Stimulated activated CD8-positive, alpha-beta memory T cell treated with anti-CD3 and anti-CD28 coated beads, Interleukin-4, amount 100 ng/mL, for 24 hours (primary cell): ENCODE measurements at places on chromosomes 11 and 22.

DNA sequence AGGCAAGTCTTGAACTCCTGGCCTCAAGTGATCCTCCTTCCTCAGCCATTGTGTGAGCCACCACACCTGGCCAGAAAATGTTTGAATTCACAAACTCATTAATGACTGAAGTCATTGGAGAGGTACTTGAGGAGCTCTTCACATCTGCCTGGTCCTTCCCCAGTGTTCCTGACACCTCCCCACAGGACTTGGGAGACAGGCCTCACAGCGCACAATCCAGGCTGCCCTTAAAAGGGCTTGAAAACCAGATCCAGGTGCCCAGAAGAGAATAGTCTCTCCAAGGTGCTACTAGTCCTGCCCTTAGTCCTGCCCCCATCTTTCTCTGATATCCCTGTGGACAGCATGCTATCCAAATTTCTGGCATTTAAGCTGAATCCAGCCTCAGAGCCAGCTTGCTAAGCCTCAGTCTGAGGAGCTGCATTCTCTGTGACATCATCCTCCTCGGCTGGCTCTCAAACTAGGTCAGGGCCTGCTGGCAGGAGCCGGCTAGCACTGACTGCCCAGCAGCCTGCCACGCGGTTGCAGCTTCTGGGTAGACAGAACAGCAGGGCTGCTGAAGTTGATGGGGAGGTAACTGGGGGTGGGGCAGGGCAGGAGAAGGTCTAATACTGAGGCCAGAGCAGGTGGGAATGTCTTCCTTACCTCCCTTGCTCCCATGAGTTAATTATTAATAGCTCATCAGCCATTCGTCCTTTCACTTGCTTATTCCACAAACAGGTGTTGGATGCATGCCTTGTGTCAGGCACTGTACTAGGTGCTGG is 35.3 kb upstream of the NECTIN1 start:
- no peak for DNase-seq

GRCh38 chr11:88849368-88849767 is 216.4 kb downstream of the GRM5 start:
- no peak for DNase-seq

- no peak for DNase-seq
These were observed 10.2 kb upstream of the POU2F3 start for GRCh38 chr11:120229451-120230424.

DNA sequence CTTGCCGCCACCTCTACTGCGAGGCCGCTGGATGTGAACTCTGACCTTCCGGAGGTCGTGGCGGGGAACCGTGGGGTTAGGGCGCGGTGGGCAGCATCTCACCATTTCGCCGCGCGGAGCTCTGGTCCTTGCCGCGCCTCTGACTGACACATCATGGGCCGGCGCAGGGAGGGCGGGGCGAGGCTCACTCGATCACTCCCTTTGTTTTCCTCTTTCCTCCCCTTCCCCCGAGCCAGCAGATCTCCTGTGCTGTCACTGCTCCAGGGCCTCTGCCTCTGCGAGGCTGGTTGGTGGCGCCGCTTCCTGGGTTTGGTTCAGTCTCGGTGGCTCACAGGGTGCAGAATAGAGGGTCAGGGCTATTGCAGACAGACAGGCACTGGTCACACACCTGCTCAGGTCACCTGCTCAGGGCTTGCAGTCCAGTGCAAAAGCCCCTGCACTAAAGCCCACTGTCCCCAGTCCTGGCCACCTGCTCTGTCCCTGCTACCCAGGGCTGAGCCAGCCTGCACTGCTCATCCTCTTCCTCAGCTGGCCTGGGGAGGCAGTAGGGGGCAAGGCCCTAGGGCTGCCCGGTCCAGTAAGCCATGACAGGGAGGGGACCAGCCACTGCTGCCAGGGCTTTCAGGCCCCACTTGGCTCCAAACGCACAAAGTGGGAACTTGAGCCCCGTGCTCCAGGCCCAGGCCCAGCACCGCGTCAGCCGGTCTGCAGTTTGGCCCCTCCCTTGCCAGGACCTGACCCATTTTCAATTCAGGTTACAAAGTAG is 36.2 kb downstream of the PISD start:
- DNase-seq: no peak

DNA sequence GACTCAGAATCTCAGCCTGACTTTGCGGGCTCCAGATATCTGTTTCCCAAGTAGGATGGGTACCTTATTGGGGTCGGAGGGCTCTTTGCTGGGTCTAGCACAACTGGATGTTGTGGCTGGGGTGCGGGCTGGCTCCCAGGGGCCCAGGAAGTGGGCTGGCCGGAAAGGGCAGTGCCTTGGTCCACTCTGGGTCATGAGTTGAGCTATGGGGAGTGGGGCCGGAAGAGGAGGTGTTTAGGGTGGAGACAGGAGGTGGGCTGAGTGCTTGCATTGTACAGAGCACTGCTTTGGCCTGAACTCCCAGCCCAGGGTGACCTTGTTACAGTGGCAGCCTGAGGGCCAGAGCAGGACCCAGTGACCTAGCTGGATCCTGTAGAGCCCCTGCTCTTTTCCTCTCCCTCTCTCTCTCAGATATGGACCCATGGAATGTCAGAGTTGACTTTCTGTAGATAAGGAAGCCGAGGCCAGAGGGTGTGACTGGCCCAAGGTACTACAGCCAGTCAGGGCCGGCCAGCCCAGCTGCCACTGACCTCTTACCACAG is 13.2 kb downstream of the PHLDB1 start:
- DNase-seq: no peak

DNA sequence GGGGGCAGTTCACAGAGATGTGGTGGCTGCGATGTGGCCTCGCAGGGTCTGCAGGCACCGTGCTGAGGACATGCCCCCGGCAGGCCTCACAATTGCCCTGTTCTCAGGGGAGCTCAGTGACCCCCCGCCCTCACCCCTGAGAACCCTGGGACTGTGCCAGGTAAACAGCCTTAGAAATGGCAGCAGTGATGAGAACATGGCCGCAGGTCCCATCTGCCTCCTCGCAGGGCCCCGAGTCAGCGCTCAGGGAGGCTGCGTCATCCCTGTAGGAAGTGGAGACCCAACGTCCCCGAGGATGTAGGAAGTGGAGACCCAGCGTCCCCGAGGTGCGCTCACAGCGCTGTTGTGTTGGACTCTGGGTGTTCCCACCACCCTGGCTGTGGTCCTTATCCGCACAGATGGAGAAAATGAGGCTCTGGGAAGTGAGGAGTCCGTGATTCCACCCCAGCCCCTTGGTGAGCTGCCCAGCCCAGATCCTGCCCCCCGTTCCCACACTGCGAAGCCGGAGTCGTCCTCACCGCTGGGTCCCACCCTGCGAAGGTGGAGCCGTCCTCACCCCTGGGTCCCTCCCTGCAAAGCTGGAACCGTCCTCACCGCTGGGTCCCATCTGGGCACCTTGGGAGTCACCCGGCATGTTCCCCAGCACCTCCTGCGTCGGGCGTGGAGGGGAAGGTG is 1086.8 kb downstream of the BRD1 start:
- no peak for DNase-seq

DNA sequence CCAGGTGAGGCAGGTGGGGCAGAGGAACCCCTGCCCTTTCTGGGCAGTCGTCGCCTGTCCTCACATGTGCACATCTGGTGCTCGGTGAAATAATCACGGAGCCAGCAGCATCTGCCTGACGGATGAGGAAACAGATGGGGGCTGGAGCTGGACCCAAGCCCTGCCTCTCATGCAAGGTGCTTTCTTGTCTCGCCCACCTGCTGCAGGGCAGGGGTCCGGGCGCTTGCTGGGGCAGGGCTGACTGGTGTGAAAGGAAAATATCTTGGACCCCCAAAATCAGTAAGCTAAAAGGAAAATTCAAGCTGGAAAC is 3.3 kb downstream of the ALDH3B2 start:
- no peak for DNase-seq

DNA sequence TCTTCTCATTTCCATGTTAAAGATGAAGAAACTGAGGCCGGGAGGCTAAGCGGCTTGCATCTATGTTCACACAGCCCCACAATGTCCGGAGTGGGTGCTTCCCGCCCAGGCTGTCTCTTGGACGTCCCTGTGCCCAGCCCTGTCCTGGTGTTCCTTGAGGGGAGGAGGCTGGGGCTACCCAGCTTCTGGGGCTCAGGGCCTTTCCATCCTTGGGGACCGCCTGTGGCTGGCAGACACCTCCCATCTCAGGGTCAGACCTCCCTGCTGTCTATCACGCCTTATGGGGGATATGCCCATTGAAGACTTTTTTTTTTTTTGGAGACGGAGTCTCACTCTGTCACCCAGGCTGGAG is 95.5 kb downstream of the WNT7B start:
- no peak for DNase-seq

GRCh38 chr11:45930031-45930794 is 7.8 kb downstream of the LARGE2 start:
- no peak for DNase-seq

- DNase-seq: no peak
These were observed 12.4 kb downstream of the PIWIL3 start for GRCh38 chr22:24761888-24762675.

- no peak for DNase-seq
These were observed 80.4 kb upstream of the FSHB start for GRCh38 chr11:30150425-30150824.

GRCh38 chr22:49670456-49671330 is 157.0 kb downstream of the BRD1 start:
- DNase-seq: no peak

DNA sequence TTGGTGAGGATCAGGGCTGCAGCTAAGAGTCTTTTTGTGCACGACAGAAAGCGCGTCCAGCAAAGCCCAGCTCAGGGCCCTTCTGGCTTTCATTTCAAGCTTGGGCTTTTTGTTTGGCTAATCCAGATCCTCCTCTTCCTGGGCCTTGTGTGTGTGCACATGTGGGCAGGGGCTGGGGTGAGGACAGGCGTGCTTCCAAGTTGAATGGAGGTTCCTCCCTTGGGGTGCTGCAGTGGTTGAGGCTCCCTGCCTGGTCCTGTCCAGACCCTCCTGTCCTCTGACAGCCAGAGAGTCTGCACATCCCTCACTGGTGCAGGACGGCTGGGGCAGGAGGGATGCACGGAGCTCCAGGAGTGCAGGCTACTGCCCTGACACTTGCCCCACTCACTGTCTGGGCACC is 62.0 kb upstream of the NECTIN1 start:
- DNase-seq: no peak

DNA sequence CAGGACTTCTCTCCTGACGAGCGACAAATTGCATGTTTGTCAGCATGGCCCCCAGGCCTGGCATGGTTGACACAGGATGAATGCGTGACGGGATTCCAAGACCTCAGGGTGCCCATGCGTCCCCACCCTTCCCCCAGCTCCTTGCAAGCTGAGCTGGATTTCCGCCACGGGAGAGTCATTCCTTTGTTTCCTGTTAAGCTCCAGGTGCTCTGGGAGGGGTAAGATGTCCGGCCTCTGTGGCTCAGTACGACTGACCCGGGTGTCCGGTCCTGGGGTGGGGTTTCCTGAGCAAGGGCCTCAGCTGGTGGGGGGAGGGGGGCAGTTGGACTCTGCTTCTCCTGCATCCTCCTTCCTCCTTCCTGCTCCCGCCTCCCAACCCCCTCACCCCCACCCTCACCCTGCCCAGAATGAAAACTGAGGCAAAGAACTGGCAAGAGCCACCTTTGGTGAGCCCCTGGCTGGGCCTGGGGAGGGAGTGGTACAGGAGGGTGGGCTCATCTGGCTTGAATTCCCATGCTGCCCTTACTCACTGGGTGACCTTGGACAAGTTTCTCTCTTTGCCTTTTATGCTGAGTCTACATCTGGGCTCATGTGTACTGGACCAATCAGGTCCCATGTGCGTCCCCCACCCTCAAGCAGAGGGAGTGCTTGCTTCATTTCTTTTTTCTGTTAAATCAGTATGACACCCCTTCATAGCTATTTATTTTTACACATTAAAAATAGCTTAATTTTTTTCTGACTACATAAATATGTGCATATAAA is 2.5 kb downstream of the CDC42EP2 start:
- DNase-seq: no peak

DNA sequence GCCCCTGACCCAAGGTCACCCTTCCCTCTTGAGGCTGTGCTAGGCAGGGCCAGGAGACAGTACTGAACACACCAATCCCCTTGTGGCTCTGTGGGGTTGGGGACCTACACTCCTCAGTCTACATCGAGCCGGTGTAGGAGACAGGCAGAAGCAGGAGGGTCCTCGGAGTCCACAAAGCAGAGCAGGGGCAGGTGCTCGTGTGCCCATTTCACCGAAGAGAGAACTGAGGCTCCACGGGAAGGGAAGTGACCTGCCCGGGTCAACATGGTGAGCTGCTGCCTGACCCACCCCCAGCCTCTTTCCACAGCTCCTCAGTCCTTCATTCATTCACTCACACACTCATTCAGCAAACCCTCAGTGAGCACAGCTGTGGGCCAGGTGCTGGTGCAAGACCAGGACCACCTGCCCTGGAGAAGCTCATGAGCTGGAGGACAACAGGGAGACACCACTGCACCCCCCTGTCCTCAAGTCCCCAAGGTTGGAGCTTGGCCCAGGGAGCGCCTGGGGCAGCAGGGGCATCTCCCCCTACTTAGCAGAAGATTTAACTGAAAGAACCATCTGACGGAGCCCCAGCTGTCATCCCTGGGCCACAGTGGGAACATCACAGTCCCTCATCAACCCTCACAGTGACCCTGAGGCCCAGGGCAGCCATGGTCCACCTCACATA is 127.3 kb downstream of the MED15 start:
- no peak for DNase-seq

GRCh38 chr11:13301522-13301921 is 23.9 kb downstream of the BMAL1 start:
- no peak for DNase-seq

DNA sequence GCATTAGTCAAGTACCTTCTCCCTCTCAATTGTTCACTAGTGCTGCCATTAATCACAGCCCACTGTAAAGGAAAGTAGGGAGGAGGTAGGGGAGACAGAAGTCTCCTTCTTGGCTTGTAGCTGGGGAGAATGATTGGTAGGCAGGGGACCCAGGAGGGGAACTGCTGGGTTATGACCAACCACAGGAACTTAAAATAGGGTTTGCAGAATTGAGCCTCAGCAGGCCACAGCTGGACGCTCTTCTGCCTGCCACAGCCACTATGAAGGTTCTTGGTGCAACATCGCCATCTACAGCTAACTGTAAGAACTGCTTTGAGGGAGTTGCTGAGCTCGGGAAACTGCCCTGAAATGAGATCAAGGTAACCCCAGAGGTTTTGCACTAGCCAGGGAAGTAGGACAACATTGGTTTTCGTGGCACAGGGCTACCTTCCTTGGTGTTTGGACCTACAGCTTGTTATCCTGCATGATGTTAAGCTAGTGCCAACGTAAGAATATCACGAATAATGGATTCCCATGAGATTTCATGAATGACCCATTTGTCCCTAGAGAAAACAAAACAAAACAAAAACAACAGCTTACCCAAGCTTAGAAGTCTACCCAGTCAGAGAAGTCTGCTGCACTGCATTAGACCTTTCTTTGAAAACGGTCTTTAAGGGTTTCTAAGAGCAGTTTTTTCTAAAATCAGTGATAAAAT is 787.1 kb upstream of the API5 start:
- no peak for DNase-seq

- no peak for DNase-seq
These were observed 41.1 kb downstream of the TRIM66 start for GRCh38 chr11:8641332-8641731.

GRCh38 chr11:35584321-35584720 is 33.9 kb upstream of the FJX1 start:
- DNase-seq: no peak
